ENCODE measurements at places on chromosomes 2 and 18.

DNA sequence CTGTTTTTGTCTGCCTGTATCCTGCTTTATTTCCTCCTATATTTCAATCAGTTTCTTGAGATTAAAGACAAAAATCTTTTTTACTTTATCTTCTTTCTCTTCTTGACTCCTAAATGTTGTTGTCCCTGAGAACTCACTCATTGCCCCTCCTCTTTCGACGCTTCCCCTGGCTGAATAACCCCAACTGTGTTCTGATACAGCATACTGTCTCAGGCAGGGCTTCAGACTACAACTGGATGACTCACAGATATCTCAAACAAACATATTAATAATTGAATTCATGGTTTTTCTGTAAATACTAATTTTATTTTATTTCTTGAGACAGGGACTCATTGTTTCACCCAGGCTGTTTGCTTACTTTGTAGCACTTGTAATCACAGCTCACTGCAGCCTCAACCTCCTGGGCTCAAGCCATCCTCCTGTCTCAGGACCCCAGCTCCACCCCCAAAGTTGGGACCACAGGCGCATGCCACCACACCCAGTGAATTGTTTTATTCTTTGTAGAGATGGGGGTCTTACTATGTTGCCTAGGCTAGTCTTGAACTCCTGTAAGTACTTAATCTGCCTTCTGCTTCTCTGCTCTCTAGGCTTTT is 9.4 kb downstream of the ITGAV start:
- no peak for DNase-seq

DNA sequence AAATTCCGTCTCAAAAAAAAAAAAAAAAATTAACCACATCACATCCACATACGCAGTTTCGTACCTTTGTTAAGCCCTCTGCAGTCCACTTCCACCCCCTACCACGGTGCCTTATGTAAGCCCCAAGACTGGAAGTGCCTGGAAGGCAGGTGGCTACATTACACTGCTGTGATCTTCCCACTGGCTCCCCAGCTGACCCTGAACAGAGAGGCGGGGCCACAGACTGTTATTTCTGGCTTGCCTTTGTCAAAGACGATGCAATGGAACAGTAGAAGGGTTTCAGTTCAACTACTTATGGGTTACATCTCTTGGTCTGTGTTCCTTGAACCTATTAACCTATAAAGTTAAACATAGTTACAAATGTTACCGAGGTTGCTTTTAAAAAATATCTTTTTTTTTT is 15.7 kb upstream of the COX7A2L start:
- DNase-seq: no peak

DNA sequence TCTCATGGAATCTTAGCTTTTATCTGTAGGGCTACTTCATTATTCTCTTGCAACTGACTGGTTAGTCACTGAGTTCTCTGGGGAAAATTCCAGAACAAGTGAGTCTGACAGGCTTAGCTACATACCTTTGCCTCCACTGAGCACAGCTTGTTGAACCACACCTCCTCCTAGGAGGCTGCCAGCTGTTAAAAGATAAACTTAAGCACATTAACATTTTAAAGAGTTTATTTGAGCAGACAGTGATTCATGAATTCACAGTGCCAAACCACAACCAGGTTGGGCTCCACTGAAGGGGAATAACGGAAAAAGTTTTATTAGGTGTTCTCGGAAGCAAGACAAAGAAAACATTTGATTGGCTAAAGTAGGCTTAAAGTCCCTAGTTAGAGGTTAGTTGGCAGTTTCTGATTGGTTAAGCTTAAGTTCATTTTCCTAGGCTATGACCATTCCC is 12.5 kb upstream of the SLC38A11 start:
- no peak for DNase-seq

DNA sequence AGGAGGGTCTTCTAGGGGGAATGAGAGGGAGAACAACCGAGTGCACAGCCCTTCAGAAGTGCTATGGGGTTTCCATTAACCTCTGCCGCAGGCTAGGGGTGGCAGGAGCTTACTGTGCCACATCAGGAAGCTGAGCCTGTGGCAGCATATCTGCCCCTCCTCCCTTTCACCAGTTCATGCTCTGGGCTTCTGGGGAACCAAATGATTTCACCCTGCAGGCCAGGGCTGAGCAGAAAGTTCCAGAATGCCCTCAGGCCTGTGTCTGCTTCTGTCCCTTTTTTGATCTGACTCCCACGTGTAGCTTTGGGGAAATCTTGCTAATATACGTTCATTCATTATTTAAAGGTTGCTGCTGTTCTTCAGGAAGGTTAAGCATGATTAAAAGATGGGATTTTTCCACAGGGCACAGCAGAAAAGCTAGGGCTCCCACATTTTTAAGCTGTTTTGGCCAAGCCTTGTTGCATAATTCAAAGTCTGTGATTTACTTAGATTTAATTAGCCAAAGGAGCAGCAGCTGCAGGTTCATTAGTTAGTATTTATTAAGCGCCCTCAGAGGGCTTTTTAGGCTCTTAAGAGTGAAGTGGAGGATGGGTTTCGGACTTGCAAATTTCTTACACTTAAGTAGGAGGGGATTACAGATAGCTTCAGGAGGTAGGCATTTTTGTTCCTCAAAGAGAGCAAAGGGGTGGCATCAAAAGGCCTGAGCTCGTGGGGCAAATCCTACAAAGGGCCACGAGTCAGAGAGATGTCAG is 10.2 kb downstream of the TMEM247 start:
- no peak for DNase-seq

- DNase-seq: no peak
Observed at GRCh38 chr18:56995579-56996188, 151.2 kb upstream of the BOD1L2 start.

DNA sequence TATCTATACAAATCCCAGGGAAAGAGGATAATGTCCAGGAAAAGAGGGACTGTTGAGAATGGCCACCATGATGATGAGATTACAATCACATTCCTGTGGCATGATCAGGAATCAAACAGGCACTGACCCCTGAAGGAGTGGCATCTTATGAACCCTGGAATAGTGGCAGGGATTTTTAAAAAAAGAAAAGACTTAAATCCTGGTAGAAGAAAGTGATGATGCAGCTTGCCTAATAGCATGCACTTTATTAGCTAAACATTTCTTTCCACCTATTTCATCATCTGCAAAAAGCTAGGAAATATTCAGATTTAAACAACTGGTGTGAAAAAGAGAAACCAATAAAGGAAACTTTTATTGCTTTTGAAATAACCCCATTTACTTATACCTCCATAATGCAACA is 87.2 kb upstream of the FSHR start:
- no peak for DNase-seq

- no peak for DNase-seq
Observed at GRCh38 chr2:143680885-143681405, 551.7 kb downstream of the ARHGAP15 start.

GRCh38 chr18:41022484-41022883 is 932.5 kb upstream of the PIK3C3 start:
- DNase-seq: no peak

GRCh38 chr2:33129263-33130053 is 182.7 kb downstream of the LTBP1 start:
- no peak for DNase-seq

DNA sequence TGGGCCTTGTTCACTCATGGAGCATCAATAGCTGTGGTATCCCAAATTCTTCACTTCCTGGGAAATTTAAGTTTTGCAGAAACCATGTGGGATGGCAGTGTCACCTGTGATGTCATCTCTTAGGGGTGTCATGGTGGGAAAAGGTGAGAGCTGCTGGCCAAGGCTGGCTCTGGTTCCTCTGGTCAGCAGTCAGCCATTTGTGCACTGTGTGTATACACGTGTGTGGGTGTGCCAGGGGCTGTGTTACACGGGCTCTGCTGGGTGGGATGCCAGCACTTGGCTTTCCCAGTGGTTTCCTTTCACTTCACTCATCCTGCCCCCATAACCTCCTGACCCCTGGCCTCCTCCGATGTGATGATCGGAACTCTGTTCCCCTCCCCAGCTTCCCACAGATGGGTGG is 21.3 kb downstream of the SAG start:
- no peak for DNase-seq

DNA sequence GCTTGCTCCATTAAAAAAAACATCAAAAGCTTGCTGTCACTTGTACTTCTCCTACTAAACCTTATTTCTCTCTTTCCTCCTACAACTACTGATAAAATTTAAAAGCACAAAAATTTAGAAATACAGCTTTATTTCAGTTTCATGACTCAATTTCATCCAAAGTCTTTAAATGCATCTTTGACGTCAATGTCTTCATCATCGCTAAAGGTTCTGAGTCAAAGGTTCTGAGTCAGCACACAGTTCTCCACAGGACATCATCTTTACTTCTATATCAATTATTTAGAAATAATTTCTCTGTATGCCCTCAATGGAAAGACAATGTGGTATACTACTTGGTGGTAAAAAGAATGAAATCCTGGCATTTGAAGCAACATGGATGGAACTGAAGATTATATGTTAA is 163.9 kb upstream of the DNMT3A start:
- no peak for DNase-seq

DNA sequence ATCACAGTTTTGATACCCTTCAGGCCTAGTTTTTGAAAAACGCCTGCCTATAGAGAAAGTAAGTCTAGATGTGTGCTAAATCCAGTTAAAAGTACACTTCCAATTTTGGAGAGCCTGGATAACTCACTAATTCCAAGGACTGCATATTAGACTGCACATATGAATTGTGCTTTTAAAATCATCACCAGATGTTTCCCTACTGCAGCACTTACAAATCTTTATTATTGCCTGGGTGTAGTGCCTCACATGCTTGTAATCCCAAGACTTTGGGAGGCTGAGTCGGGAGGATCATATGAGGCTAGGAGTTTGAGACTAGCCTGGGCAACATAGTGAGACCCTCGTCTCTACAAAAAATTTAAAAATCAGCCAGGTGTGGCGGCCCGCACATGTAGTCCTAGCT is 35.9 kb upstream of the HTR2B start:
- DNase-seq: no peak

GRCh38 chr18:8493141-8493540 is 116.1 kb upstream of the RAB12 start:
- no peak for DNase-seq

- DNase-seq: no peak
Observed at GRCh38 chr2:64283006-64283570, 138.9 kb upstream of the PELI1 start.

- DNase-seq: no peak
Observed at GRCh38 chr2:61125123-61125710, 36.8 kb upstream of the C2orf74 start.

DNA sequence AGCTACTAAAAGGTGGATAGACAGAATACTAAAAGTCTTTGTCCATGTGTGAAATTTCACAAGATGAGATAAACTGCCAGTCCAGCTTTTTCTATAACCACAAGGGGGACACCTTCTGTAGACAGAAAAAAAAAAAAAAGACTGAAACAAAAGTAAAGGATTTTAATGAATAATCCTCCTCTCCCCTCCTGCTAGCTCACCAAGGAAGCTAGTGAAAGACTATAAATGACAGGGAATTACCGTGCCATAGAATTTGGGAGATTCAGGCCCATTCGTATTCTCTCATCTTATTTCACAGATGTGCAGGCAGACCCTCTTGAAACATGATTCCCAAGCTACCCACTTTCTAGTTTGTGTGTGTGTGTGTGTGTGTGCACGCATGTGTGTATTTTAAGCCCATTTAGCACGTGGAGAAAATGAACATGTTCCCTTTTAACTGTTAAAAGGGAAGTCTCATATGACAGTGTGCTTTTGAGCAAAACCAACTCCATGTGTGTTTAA is 36.3 kb upstream of the SLC8A1 start:
- no peak for DNase-seq

- DNase-seq: no peak
Observed at GRCh38 chr2:205001300-205001966, 456.2 kb downstream of the PARD3B start.

- no peak for DNase-seq
Observed at GRCh38 chr2:236597629-236598028, 28.0 kb downstream of the ACKR3 start.

GRCh38 chr2:188518381-188518780 is 226.7 kb downstream of the GULP1 start:
- no peak for DNase-seq

- DNase-seq: no peak
Observed at GRCh38 chr2:16785149-16785548, 119.5 kb upstream of the CYRIA start.

GRCh38 chr2:50408936-50409335 is 623.0 kb downstream of the NRXN1 start:
- no peak for DNase-seq

GRCh38 chr2:66686755-66687154 is 251.8 kb downstream of the MEIS1 start:
- no peak for DNase-seq

DNA sequence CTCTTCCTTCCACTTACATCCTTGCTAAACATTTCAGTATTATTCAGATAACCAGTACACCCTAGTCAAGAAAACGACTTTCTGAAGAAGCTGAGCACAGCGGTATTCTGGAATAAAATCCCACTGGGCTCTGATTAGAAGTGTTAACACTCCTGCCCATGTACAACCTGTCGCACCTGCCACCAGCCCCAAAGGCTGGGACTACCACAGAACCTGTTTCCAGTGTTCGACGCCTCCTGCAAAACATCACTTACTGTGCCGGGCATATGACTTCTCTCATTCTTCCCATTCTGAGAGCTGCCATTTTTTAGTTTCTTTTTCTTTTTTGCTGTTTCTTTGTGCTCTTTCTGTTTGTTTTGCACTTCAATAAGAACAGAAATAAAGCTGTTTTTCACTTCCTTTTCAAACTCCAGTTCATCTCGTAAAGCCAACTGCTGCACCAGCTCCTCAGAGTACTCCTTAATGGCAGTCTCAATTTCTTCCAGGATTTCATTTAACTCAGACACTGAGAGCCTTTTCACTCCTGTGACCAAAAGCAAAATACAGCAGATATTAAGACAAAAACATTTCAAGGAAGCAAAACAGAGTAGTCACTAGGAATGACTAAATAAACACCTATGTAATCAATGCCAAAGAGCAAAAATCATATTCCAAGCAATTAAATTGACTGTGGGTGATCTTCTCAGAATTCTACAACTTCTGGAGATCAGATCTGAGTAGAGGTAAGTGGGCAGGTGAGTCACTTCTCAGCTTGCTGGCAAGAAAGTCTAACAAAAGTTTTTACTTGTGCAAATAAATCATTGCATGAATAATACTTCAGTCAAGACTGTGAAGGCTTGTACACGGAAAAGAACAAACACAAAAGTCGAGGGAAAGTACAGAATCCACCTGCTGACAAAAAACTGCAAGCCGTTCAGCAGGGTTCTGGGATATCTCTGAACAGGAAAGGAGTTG is 19.3 kb downstream of the FEZ2 start:
- DNase-seq: no peak

- no peak for DNase-seq
Observed at GRCh38 chr2:197292619-197293018, 18.0 kb downstream of the ANKRD44 start.

GRCh38 chr2:51027968-51028367 is 4.0 kb downstream of the NRXN1 start:
- no peak for DNase-seq

DNA sequence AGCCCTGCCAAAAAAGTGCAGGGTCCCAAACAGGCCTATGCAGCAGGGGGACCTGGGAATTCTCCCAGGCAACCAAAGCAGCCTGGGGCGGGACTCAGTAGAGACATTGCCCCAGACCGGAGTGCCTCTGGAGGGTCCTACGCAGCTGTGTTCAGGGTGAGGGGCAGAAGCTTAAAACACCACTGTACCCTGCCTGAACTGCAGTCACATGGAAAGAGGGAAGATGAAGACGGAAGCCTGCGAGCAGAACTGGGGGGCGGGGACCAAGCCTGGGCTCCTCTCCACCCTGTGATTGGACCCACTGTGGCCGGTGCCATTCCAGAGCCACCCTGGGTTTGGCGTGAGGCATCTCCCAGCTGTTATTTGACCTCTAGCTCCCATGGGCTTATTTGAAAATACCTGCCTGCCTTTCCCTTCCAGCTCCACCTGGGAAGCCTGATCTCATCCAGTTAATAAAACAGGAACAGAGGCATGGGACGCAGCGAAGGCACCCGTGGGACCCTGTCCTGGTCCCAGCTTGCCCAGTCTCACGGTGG is 183.1 kb downstream of the SMAD2 start:
- DNase-seq: no peak

Measured in stimulated activated CD4-positive, alpha-beta T cell treated with anti-CD3 and anti-CD28 coated beads, Interleukin-15, amount 100 ng/mL, for 24 hours (primary cell).